ENCODE measurements at places on chromosomes 5 and 9.

GRCh38 chr5:14809369-14810155 is 62.0 kb downstream of the ANKH start:
- DNase-seq = peak; percentile 56

DNA sequence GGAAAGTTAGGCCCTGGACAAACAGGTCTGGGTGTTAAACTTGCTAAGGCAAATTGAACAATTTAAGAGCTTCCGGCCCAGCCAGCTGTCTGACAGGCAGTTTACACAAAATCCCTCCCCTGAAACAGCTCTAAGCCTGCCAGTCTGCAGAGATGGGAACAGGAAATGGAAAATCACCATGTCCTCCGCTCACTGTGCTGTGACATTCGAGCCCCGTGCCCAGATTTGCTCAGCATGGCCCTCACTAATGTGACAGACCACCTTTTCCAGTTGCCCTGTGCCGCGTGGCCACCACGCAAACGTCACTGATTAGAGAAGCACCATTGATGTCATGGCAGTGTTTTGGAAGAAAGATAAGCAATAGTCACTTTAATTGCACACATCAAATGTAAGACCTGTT is 41.0 kb downstream of the CCNJL start:
- DNase-seq = no peak

DNA sequence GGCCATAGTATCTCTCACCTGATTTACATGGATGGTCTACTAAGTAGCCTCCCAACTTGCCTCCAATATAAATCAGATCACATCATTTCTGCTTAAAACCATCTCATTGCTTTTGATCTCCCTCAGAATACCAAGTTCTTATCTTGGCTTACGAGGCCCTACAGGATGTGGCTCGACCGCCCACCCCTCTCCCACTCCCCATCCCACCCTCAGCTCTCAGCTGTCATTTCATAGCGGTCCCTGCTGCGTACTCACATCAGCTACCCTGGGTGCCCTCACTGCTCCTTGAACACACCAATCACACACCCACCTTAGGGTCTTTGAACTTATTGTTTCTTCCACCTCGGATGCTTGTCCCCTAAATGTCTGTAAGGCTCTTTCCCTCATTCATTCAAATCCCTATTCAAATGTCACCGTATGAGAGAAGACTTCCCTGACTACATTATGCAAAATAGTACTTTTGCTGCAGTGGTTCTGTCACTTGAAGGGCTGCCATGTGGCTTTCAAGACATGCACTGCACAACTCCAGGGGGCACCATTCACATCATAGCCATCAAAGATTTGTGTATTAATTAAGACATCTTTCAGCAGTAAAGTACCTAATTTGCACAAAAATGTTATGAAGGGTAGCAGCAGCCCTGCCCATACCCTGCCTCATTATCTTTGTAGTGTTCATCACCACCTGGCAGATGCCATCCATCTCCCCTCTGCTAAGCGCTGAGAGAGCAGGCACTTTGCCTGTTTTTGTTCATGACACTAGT is 171.1 kb downstream of the ENC1 start:
- DNase-seq = no peak

DNA sequence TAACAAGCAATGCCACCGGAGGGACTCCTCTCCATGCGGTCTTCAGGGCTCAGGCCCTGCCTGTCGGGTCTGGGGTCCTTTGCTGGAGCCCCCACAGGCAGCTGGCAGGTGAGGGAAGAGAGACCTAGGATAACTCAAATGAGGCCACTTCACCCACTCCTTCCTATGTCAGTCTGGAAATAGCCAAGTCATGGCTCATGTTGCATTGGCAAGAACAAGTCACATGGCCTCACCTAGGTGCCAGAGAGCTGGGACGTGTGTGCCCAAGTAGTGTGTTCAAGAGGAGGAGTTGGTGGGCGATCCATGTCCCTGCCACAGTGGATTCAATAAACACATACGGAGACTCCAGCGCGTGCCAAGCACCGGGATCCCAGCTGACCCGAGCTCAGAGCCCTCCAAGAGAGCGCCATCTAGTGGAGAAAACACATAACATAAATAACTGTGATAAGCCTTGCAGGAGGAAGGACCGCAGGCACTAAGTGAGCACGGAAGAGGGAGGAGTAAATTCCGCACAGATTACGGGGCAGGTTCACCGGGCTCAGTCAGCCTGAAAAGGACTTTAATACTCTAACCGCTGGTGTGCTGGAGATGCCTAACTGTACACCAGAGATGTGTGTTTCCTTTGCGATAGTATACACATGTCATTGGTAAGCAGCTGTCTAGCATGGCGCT is 580.8 kb downstream of the CCDC171 start:
- peak; percentile 59 for DNase-seq

DNA sequence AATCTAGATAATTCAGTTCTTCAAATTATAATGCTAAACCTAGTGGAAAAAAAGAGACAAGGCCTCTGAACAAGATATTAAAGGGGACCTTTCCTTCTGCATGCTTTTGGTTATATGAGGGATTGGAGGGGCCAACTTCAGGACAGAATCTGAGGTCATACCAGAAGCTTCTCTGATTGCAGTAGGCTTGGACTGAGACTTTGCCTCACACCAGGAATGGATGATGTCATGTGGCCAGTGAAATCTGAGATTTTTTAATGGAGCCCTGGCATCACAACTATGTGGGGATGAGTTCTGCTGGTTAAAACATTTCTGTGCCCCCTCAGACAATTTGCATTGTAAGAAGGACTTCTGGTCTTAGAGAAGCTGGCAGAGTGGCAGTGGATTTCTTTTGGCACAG is 88.6 kb downstream of the ANGPTL2 start:
- DNase-seq = no peak

- DNase-seq = no peak
These were observed 17.8 kb upstream of the IFNB1 start for GRCh38 chr9:21095561-21095960.

- DNase-seq = no peak
These were observed 39.3 kb downstream of the NUDT12 start for GRCh38 chr5:103523319-103523718.

- no peak for DNase-seq
These were observed at the start of gene GFI1B for GRCh38 chr9:132978451-132979131. Gene GFI1B (plus strand): TSS chr9:132978694. CDS start chr9:132986679, 7,985 bp downstream.

DNA sequence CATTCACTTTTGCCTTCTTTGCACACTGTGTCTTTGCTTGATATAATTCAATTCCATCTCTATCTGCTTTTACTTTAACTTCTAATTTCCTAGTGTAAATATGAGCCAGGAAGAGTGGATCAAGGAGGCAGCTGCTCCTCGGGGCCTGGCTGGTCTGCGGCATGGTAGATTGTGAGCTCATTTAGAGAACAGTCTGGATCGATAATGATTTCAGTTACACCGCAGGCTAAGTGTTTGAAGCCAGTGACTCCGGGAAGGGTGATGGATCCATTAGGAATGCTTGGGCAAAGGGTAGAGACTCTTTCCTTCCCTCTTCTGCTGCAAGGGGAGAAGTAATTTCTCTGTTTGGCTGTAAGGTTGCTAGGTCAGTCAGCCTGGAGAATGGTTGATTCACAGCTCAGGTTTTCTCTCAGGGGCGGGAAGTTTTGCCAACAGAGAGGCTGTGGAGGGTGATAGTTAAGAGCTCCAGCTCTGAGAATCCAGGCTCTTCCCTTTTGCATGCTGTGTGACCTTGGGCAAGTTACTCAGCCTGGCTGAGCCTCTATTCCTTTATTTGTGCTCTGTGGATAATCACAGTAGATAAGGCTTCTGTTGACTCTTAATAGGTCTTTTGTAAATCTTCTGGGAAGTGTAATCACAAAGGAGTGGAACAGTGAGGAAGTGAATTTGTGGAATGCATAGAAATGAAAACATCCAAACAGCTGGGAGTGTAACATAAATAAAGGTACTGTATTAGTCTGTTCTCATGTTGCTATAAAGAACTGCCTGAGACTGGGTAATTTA is 99.1 kb downstream of the PTTG1 start:
- no peak for DNase-seq

GRCh38 chr5:83654427-83654994 is 66.1 kb downstream of the HAPLN1 start:
- DNase-seq = no peak

DNA sequence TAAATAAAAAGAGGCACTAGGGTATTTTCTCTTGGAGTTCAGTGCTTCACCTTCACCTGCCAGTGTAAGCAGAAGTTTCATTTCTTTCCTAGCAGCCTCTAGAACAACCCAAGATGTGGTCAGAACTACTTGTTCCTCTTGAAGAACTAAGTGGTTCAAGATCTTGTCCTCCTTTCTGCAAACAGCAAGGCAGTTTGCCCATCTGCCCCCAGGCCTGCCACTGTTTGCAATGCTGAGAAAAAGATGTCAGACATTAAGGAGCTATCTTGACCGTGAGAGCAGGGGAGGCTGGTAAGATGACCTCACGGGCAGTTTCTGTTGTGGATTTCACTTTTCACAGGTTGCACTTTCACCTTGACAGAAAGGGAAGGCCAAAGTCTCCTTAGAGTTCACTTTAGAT is 52.0 kb upstream of the KLF4 start:
- no peak for DNase-seq

GRCh38 chr5:159975462-159976019 is 33.4 kb upstream of the TTC1 start:
- no peak for DNase-seq

- no peak for DNase-seq
These were observed 41.6 kb upstream of the HMGCS1 start for GRCh38 chr5:43354774-43355173.

- no peak for DNase-seq
These were observed 4.8 kb downstream of the ATP6V1G1 start for GRCh38 chr9:114592356-114592755.
